ENCODE measurements at places on chromosomes 1 and 21. TPM values are rescaled to one million over a fixed set of nuclear protein-coding genes. Genes with fewer than 3 reads are reported as not detected.

DNA sequence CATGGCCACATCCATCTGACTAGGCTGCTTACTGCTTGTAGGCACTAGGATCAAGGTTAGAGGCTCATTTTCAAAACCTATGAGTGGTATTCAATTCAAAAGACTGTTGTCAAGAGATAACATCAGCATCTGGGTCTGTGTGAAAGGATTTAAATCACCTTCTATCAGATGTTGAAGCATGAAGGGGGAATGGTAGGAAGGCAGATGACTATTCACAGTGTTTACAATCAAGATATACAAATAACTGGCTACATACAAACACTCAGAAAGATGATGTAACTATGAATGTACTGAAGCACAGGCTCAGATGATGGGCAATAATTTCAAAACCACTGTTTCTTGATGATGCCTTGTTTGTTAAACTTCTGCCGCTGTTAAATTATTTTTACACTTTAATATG, 249.2 kb downstream of the SLC45A1 start:
- no peak for DNase-seq

- peak; percentile 60 for DNase-seq
Measured at GRCh38 chr1:212127221-212127620, 91.7 kb downstream of the DTL start.

DNA sequence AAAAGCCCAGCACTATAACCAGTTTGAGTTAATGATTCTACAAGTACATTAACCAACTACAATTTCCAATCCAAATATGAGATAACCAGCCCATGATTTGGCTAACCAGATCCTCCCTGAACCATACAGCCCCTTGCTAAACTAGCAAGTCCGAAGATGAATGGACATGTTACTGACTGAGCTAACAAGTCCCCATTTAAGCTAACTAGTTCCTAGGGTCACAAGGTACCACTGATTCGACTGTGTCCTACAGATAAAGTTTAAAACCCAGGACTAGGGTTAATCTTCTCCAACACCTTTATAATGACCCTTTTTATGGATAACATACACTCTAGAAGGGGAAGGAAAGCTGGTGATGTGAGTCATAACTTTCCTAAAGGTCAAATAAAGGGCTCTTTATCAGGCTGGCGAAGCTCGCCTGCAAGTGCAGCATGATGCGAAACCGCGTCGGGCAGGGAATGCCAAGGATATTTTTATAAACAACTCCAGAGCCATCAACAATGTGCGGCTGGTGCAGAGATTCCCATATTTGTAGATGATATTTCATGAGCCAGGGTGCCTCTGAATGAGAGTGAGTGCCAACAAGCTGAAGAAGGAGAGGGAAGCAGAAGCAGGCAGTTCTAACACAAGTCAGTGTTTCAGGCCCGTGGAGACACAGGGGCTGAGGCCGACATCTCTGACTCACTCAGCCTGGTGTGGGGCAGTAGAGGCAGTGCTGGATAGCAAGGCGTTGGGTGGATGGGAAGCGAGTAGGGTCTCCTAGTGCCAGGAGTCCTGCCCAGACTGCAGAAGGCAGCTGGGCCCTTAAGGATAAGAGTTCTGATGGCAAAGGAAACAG, 75.6 kb upstream of the ROR1 start:
- DNase-seq: no peak

GRCh38 chr1:203120325-203121153, 7.0 kb upstream of the ADORA1 start:
- no peak for DNase-seq

DNA sequence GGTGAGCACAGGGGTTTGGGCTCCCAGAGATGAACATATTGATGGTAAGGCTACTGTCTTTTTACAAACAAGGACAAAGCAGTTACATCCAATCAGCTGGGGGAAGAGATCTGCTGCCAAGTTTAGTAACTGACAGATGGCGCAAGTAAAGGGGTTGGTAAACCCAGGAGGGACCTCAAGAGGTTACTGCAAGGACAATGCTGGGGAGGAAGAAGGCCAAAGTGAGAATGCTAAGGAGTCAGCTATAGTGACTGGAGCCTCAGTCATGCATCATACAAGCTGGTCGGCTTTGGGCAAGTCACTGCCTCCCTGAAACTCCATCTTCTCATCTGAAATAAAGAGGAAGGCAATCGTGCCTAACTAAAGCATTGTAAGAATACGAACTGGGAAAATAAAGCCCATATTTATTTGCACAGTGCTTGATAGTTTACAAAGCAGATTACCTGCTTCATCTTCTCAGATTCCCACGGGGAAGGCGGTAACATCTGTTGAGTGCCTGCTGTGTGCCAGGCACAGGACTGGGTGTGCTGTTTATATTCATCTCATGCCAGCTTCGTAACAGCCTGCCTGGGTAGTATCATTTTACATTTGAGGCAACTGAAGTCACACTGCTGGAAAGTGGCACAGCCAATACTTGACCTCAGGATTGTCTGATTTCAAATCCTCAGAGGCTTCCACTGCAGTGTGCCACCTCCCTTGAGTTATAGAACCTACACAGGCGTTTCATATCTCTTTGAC, 114.8 kb downstream of the BEND5 start:
- DNase-seq: no peak

DNA sequence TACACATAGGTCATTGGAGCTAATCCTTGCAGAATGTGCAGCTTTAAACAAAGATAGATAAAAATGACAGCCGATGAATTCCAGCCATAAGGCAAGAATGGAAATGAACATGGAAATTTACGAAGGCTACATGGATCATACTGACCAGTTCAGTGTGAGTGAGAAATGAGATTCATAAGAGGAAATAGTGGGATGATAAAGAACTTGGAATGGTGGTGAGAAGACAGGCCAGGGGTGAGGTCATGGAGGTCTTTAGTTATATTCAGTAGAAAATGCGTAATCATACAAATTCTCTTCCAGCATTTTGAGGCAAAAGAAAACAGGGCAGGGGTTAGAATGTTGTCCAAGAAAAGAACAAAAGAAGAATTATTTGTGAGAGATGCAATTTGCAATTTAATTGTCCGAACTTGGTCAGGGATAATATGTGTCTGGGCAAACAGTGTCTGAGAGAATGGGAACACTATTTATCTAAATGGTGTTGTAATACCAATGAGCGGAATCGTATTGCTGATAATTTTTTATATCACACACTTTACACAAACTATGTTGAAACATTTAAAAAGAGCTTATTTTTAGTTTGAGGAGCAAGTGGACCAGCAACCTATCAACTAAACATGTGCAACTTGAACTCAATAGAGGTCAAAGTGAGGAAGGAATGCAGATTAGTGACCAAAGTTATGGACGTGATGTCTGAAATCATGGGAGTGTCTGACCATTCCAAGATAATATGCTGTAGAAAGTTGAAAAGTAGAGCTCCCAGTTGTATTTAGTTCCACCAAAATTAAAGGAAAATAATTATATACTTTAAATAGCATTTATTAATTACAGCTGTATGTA, 739.0 kb upstream of the NCAM2 start:
- no peak for DNase-seq

GRCh38 chr1:113998361-113998760, 19.1 kb downstream of the OLFML3 start:
- DNase-seq: no peak

DNA sequence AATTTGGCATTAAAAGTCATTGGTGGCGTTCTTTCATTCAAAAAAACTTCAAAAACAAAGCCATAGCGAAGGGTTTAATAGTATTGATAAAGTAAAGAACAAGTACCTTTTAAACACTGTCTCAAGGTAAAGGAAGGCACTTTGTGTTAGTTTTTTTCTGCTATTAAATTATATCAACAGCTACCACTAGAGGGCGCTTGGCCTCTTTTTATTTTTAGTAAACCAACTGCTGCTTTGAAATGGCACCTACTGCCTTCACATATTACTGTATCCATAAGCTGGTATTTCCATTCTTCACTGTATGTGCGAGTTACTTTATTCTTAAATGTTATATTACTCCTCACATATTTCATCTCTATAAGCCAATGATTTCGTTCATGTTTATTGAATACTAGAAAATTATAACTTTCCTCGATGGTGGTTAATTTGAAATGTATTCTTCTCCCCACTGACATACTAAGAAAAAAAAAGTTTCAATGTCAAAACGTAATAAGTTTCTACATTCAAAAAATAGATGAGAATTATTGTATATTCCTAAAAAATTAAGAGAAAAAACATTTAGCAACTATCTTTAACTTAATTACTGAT, 125.7 kb upstream of the CXADR start:
- DNase-seq: no peak

DNA sequence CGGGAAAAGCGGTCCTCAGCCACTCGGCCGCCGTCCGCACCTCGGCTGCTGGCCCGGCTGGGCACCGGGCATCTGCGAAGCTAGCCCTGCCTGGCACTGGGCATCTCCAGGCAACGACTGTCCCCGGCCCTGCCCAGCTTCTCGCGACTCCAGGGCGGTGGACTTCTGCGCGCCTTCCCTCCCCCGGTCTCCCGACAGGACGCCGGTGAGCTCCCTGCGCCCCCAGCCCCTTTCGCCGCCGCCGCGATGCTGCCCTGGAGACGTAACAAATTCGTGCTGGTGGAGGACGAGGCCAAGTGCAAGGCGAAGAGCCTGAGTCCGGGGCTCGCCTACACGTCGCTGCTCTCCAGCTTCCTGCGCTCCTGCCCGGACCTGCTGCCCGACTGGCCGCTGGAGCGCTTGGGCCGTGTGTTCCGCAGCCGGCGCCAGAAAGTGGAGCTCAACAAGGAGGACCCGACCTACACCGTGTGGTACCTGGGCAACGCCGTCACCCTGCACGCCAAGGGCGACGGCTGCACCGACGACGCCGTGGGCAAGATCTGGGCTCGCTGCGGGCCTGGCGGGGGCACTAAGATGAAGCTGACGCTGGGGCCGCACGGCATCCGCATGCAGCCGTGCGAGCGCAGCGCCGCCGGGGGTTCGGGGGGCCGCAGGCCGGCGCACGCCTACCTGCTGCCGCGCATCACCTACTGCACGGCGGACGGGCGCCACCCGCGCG, 514 bp downstream of the FAM43B start:
- DNase-seq: peak; percentile 77

- DNase-seq: peak; percentile 72
Measured at GRCh38 chr21:41071258-41072171, 96.4 kb upstream of the BACE2 start.

GRCh38 chr1:6491480-6491962, at the start of gene PLEKHG5:
TSS of gene PLEKHG5 (minus strand) at chr1:6491667. CDS start at chr1:6477571, 14,096 bp downstream.
- DNase-seq: no peak

- no peak for DNase-seq
Measured at GRCh38 chr1:67256291-67257172, 51.1 kb upstream of the IL12RB2 start.

DNA sequence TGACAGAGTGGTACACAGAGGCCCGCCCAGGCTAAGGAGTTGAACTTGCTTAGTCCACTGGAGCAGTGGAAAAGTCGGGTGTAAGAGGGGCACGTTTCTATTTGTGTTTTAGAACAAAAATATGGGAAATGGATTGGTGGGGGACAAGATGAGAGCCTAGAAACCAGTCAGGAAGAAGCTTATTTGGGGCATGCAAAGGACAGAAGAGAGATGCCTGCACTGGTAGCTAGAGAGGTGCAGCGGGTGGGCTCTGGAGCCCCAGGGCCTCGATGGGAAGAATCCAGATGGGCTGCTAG, 1.2 kb upstream of the LIN9 start:
- no peak for DNase-seq

DNA sequence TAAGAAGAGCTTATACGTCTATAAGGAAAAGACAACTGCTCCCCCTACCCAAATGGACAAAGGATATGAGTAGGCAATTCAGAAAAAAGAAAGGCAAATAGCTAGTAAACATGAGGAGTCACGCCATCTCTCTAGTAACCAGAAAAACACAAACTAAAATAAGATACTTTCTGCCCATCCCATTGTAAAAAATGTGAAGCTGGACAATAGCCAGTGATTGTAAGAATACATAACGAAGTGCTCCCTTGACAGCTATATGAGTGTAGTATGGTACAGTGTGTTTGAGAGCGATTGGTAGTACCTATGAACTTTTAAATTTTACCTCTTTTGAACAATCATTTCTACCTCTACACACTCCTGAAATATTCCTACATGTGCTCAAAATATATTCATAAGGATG, 7.5 kb upstream of the GJA8 start:
- DNase-seq: no peak

DNA sequence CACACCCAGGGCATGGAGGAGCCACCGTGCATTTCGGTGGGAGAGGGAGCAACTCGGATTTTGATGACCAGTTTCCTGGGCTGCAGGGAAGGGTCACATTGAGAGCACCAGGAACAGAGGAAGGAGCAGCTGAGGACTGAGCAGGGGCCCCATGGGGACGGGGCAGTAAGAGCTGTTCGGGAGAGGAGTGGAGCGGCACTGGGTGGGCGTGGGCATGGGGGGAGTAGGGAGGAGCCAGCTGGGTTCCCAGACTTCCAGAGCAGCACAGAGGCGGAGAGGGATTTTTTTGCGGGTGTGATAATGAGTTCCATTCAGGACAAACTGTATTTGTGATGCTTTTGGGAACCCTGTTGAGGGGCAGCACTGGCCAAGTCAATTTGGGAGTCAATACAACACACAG, 17.4 kb upstream of the GPR153 start:
- no peak for DNase-seq

- no peak for DNase-seq
Measured at GRCh38 chr1:6008696-6009095, 16.5 kb upstream of the NPHP4 start.

GRCh38 chr1:247669225-247669624, 10.3 kb downstream of the OR13G1 start:
- DNase-seq: no peak

GRCh38 chr1:116273042-116273783, 99.8 kb upstream of the ATP1A1 start:
- no peak for DNase-seq

DNA sequence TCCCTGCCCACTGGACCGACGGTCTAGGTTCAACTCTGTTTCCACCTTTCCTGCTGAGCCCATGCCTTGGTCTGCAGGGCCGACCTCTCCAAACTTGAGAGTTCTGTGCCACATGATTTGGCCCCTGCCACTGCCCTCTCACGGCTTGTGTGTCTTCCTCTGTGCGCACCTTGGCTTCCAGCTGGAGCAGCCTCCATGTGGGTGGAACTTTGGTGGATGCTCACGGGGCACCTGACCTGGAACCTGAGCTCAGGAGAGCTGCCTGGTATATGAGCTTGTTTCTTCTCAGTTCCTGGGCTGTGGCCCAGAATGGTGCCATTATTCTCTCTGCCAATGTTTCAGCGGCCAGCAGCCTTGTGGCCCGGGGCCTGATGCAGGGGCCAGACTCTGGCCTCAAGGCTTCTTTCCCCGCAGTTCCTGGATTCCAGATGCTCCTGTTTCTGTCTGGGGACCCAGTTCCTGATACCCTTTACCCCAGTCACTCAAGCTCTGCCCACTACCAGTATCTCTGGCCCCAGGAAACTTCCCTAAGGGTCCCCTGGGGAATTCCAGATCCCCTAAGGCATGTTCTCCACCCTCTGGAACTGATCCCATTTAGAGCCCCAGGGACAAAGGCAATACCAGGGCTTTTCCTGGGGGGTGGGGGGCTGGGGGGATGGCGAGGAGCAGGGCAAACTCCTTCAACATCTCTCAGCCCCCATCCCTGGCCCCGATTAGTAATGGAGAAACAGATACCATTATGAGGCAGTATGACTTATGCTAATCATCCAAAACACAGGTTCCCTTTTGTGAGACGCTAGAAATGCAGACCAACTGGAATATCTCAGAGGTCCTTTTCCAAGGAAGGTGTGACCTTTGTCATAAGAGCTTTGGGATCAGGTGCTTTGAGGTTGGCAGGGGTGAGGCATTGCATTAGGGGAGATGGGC, 11.1 kb downstream of the QSOX1 start:
- no peak for DNase-seq

- no peak for DNase-seq
Measured at GRCh38 chr1:94899756-94900155, 27.2 kb downstream of the CNN3 start.

The NPPB gene
- 0.91 TPM for total RNA-seq

The HRNR gene
- total RNA-seq: not detected

The C4BPA gene
- not detected for total RNA-seq

The C1orf21 gene
- 51.0 TPM for total RNA-seq
